Osteoblast (primary cell): ENCODE measurements at places on chromosomes 2 and 18.

DNA sequence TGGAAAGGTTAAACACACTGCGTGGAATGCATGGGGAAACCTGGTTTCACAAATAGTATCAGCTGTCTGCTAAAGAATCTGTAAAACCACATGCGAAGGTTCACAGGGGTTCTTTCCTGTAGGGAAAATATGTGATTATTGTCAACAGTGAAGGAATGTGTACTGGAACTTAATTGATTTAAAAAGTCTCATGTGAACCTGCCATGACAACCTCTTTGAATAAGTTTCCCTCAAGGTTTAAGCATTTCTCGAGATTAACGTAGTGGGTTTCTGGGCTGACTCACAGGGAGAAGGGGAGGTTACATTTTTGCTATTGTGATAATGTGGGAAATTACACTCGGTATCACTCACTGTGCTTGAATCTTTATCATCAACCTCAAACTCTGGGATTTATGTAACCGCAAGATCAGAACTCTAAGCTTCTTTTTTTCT, 28.2 kb upstream of the IL1R1 start:
- no peaks in the 10 kb centered on the region for H3K27me3 ChIP-seq
- no peak overlapping the region for H3K4me3 ChIP-seq
- DNase-seq: peak; percentile 77
- peaks cover 56% of the 10 kb centered on the region for H3K4me1 ChIP-seq

GRCh38 chr2:197673606-197674005, 1.8 kb downstream of the RFTN2 start:
- no peaks in the 10 kb centered on the region for H3K27me3 ChIP-seq
- H3K36me3 ChIP-seq: no peaks in the 10 kb centered on the region
- peak overlapping the region; percentile 31 for H3K4me3 ChIP-seq
- DNase-seq: no peak
- peaks cover 3% of the 10 kb centered on the region for H3K4me1 ChIP-seq
- no peak overlapping the region for H3K27ac ChIP-seq

- DNase-seq: no peak
- peaks cover 24% of the 10 kb centered on the region for H3K4me1 ChIP-seq
- no peak overlapping the region for H3K27ac ChIP-seq
- no peak overlapping the region for H3K4me3 ChIP-seq
- no peaks in the 10 kb centered on the region for H3K36me3 ChIP-seq
Observed at GRCh38 chr2:36348721-36349120, 6.9 kb upstream of the CRIM1 start.

DNA sequence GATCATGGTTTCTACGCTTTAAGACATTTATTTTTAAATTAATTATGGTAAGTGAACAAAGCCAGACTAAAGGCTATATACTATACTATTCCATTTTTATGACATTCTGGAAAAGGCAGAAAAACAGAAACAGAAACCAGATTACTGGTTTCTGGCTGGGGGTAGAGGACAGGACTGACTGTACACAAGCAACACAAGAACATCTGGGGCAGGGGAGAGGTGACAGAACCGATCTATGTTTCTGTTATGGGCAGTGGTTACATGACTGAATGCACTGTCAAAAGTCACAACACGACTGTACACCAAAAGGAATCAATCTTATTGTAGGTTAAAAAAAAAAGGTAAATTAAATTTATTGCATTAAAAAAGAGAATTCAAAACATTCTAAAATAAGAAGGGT, 64.7 kb downstream of the PTPN2 start:
- peaks cover 6% of the 10 kb centered on the region for H3K36me3 ChIP-seq
- no peaks in the 10 kb centered on the region for H3K4me1 ChIP-seq
- DNase-seq: no peak
- no peak overlapping the region for H3K27ac ChIP-seq

GRCh38 chr2:53770264-53770663, 2.7 kb downstream of the CHAC2 start:
- peaks cover 6% of the 10 kb centered on the region for H3K36me3 ChIP-seq
- no peaks in the 10 kb centered on the region for H3K27me3 ChIP-seq
- no peak overlapping the region for H3K4me3 ChIP-seq

DNA sequence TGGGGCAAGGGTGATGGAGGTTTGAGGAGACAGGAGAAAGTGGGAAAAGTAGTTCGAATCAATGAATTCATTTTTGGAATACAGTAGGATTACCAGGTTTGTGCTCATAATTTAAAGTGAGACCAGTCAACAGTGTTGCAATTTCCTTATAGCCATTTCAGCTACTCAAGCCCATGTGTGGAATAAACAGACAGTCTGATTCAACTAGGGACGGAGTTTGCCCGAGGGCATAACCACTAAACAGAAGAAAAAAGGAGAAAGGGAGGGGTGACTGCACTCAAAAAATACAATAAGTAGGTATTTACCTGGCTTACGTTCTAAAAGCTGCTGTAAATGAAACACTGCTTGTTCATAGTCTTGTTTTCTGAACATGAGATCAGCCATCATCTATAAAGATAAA, 55.2 kb downstream of the TTC21B start:
- H3K4me3 ChIP-seq: no peak overlapping the region
- peaks cover 25% of the 10 kb centered on the region for H3K36me3 ChIP-seq
- DNase-seq: no peak
- H3K27ac ChIP-seq: no peak overlapping the region

GRCh38 chr2:178298785-178299212, 104.5 kb downstream of the OSBPL6 start:
- H3K27ac ChIP-seq: no peak overlapping the region
- no peak for DNase-seq
- H3K4me1 ChIP-seq: peaks cover 4% of the 10 kb centered on the region
- H3K27me3 ChIP-seq: no peaks in the 10 kb centered on the region

DNA sequence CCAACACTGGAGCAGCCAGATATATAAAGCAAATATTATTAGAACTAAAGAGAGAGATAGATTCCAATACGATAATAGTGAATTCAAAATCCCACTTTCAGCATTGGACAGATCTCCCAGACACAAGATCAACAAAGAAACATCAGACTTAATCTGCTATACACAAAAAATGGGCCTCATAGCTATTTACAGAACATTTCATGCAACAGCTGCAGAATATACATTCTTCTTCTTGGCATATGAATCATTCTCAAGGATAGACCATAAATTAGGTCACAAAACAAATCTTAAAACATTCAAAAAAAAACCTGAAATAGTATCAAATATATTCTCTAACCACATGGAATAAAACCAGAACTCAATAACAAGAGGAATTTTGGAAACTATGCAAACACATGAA, 23.8 kb upstream of the BAZ2B start:
- no peak overlapping the region for H3K4me3 ChIP-seq
- H3K36me3 ChIP-seq: no peaks in the 10 kb centered on the region
- no peak for DNase-seq
- peaks cover 3% of the 10 kb centered on the region for H3K4me1 ChIP-seq
- no peaks in the 10 kb centered on the region for H3K27me3 ChIP-seq

- no peaks in the 10 kb centered on the region for H3K36me3 ChIP-seq
- no peak for DNase-seq
- H3K27ac ChIP-seq: no peak overlapping the region
- peak overlapping the region; percentile 60 for H3K4me3 ChIP-seq
Observed at GRCh38 chr2:176067589-176068418, 16.0 kb downstream of the EVX2 start.

- H3K4me3 ChIP-seq: no peak overlapping the region
- DNase-seq: no peak
- H3K27ac ChIP-seq: no peak overlapping the region
- H3K4me1 ChIP-seq: peaks cover 3% of the 10 kb centered on the region
- H3K27me3 ChIP-seq: no peaks in the 10 kb centered on the region
Observed at GRCh38 chr2:190804182-190804795, 76.3 kb upstream of the GLS start.

GRCh38 chr2:19363474-19363778, 5.0 kb upstream of the OSR1 start:
- no peaks in the 10 kb centered on the region for H3K36me3 ChIP-seq
- H3K4me1 ChIP-seq: peaks cover 16% of the 10 kb centered on the region
- peak overlapping the region; percentile 61 for H3K27ac ChIP-seq
- no peaks in the 10 kb centered on the region for H3K27me3 ChIP-seq
- H3K4me3 ChIP-seq: peak overlapping the region; percentile 81

DNA sequence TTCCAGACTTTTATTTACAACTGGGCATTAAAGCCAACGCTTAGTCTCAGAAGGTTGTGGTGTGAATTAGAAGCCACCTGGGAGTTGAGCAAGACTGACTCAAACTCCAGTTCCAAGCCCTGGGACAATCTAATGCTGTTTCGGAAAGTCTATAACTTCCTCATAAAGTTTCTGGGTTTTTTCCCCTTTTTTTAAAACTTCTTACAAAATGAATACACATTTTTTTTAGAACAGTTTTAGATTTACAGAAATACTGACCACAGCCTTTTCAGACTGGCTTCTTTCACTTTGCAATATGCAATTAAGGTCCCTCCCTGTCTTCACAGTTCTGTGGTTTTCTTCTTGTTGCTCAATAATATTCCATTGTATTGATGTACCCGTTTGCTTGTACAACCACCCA, 115.9 kb upstream of the TWIST2 start:
- no peak overlapping the region for H3K27ac ChIP-seq
- no peaks in the 10 kb centered on the region for H3K36me3 ChIP-seq
- peaks cover 23% of the 10 kb centered on the region for H3K4me1 ChIP-seq

DNA sequence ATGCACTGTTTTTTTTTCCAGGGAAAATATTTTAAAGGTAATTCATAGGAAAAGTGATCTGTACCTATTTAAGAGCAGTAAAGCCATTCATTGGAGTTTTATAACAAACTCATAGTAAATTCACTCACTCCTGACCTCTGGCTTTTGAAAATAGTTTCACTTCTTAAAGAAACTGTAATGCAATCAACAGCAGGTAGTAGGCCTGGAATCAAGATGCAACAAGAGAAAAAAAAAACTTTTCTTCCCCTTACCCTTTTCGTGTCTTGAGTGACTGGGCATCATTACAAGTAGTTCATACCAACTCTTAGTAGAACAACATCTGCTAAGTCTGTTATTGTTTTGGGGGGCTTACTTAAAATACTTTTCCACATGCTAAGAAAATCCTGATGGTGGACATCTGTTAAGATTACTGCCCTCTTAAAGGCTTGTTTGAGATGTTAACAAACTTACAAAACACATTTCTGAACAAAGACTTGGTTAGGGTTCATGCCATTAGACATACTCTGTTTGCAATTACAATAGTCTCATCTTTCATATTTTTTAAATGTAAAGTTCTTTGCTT, 164.1 kb upstream of the FOSL2 start:
- no peak overlapping the region for H3K27ac ChIP-seq
- no peak for DNase-seq
- no peaks in the 10 kb centered on the region for H3K36me3 ChIP-seq
- H3K27me3 ChIP-seq: no peaks in the 10 kb centered on the region

GRCh38 chr18:22783662-22784076, 149.5 kb upstream of the RBBP8 start:
- H3K27ac ChIP-seq: no peak overlapping the region
- H3K36me3 ChIP-seq: no peaks in the 10 kb centered on the region
- no peak for DNase-seq
- no peaks in the 10 kb centered on the region for H3K4me1 ChIP-seq

DNA sequence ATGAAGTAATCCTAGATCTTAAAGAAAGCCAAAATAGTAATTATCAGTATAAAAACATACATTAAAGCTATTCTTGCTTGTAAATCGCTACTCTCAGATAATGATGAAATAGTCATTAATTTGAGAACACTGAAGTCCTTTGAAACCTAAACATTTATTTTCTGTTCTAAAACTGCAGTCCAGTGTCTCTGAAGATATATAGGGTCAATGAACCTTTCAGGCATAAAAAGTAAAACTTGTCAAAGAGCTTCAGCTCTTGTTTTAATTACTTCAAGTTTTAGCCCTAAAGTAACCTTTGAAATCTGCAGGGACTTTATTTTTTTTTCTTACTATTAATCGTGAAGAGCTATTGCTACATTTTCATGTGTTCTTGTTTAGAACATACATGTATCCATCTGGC, 116.3 kb downstream of the KYNU start:
- no peak overlapping the region for H3K4me3 ChIP-seq
- no peaks in the 10 kb centered on the region for H3K4me1 ChIP-seq
- DNase-seq: no peak
- H3K27me3 ChIP-seq: no peaks in the 10 kb centered on the region
- H3K36me3 ChIP-seq: no peaks in the 10 kb centered on the region

- no peaks in the 10 kb centered on the region for H3K36me3 ChIP-seq
- no peak for DNase-seq
- no peak overlapping the region for H3K27ac ChIP-seq
Observed at GRCh38 chr2:200968162-200968561, 4.7 kb upstream of the ORC2 start.

- DNase-seq: peak; percentile 100
- H3K36me3 ChIP-seq: no peaks in the 10 kb centered on the region
- no peaks in the 10 kb centered on the region for H3K27me3 ChIP-seq
- H3K4me1 ChIP-seq: peaks cover 31% of the 10 kb centered on the region
- H3K27ac ChIP-seq: peak overlapping the region; percentile 98
Observed at GRCh38 chr2:240921311-240921994, 15.3 kb downstream of the CROCC2 start.

- no peak overlapping the region for H3K27ac ChIP-seq
- H3K27me3 ChIP-seq: no peaks in the 10 kb centered on the region
- no peaks in the 10 kb centered on the region for H3K4me1 ChIP-seq
- no peaks in the 10 kb centered on the region for H3K36me3 ChIP-seq
- H3K4me3 ChIP-seq: no peak overlapping the region
Observed at GRCh38 chr18:29871246-29871645, 1171.3 kb downstream of the DSC3 start.
